ENCODE measurements at places on chromosomes 7 and 10.

- DNase-seq = no peak
These were observed 214.8 kb upstream of the MAGI2 start for GRCh38 chr7:79668292-79668691.

GRCh38 chr10:75297021-75297599 is 61.4 kb upstream of the COMTD1 start:
- no peak for DNase-seq

GRCh38 chr10:15266117-15266516 is 97.6 kb upstream of the NMT2 start:
- no peak for DNase-seq

- DNase-seq = peak; percentile 34
These were observed 166.4 kb downstream of the C7orf25 start for GRCh38 chr7:42745357-42746059.

DNA sequence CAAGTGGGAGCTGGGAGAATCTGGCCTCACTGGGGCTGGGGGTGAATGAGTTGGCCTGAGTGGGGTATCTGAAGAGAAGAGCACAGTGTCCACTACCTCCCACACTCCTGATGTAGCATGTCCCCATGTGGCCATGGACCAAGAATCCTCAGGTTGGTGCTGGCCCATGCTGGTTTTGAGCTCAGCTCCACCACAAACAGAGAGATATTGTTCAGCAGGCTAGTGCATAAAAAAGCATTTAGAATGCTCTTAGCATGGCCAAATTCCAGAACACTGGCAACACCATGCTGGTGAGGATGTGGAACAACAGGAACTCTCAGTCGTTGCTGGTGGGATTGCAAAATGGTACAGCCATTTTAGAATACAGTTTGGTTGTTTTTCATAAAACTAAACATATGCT is 61.4 kb downstream of the FRMPD2 start:
- no peak for DNase-seq

DNA sequence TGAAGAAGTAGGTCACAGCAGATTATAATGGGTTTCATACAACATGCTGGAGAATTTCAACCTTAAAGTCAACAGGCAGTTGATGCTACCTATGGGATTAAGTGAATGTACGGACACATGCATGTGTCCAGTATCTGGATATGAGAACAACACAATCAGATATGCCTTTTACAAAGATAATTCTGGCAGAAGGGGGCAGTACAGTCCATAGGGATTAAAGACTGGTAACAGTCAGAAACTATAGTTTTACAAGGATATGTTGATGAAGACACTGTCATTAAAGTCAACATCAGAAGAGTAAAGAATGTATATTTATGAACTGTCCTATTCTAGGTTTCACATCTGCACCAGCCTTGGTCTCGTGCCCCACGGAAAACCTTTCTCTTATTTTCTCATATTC is 41.5 kb downstream of the ANKMY2 start:
- no peak for DNase-seq

DNA sequence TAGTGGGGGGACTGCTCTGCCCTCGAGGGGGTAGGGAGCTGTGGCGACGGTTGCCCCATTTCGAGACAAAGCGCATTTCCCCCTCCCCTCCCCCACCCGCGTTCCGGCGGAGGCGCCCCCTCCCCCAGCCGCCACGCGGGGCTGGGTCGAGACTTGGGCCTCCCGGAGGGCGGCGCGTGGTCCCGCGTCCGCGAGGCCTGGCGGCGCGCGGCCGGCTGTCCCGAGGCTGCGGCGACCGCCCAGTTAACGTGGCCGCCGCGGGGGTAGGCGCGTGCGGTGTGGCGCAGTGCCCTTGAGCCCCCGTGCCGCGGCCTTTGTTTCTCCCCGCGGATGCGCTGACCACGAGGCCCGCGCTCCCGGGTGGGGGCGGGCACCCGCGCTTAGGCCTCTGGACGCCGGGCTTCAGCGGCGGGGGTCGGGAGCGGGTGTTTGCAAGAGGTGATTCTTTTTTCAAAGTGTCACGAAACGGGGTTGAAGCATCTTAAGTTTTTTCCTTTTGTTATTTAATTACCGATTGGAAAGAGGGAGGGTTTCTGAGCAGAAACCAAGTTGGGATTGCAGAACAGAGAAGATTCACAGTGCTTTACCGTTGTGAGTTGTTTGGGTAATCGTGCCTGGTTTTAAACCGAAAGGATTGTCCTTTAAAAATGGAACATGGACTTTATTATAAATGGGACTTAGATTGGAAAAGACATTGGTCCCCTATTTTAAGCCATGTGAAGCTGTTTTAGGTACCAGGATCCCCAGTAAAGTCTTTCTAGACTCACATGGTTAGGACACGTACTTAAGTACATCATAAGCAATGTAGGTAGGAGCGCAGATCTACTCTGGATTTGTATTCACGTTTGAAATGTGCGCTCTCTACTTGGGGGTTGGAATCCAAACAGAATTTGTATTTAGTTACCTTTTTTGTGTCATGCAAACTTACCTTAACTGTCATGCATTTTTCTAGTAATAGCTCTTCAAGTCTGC is 760 bp downstream of the CBX3 start:
- DNase-seq = peak; percentile 51

GRCh38 chr10:27908231-27908630 is 90.6 kb downstream of the ODAD2 start:
- no peak for DNase-seq

DNA sequence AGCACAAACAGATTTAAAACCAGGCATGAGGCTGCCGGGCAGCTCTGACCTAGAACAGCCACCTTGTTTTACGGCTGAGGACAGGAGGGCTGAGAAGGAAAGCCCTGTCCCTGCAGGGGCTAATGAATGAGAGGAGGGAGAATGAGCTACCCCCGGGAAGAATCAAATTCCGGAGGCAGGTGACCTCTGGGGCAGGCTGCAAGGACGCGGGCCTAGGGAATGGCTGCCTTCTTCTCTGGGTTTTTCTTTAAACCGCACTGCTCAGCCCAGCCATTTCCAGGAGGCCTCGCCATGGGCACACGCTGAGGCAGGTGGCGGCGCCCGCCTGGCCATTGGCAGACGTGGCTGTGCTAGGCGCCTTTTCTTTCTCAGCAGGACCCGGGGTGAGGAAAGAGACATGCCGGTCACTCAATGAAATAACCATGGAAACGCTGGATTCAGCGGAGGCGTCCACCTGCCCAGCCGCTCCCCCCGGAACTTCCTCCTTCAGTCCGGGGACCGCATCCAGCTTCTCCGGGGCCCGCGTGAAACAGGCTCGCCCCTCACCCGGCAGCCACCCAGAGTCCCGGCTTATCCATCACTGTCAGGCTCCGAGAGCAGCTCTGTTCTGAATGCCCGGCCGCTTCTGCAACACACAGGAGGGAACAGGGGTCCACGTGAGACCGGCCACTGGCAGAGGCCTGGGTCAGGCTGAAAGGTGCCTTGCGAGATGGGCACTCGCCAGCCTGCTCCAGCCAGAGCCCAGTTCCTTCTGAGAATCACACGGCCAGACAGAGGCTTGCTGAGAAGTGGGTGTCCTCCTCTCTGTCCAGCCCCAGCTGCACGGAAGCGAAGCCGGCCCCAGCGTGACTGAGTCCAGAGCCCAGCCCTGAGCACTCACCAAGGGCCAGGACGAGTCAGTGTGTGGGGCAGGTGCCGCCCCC is 82.1 kb downstream of the PDGFA start:
- DNase-seq = no peak

DNA sequence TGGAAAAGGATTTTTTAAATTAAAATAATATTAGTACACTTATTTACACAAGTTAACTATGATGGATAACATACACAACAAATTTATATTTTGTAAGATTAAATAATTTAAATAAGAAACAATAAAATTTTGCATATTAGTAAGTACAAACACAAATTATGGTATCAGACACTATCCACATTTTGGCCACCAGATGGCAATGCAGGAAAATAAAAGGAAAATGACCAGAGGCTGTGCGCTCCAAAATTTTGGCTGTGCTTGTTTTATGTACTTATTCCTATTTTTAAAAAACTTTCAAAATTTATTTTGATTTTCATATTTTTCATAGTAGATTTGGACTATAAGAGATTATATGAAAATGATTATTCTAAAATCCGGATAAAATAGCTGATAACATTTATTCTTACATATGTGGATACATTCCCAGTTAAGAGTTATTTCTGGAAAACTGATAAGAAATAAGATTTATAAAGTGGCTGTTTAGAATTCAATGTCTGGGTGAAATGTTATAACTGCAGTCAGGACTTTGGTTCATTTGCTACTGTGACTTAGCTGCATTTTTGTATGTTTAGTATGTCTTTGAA is 274.7 kb upstream of the HGF start:
- no peak for DNase-seq

- DNase-seq = no peak
These were observed 54.2 kb downstream of the RBM33 start for GRCh38 chr7:155698633-155699032.

- no peak for DNase-seq
These were observed 28.8 kb downstream of the XPNPEP1 start for GRCh38 chr10:109894516-109894915.

- DNase-seq = no peak
These were observed 175.8 kb downstream of the TRIL start for GRCh38 chr7:28782362-28782761.

- DNase-seq = no peak
These were observed 51.6 kb upstream of the CREB5 start for GRCh38 chr7:28360739-28361138.

- no peak for DNase-seq
These were observed 138.1 kb upstream of the TCF7L2 start for GRCh38 chr10:112811741-112812551.

GRCh38 chr10:66931949-66932343 is 6.1 kb downstream of the LRRTM3 start:
- DNase-seq = no peak

DNA sequence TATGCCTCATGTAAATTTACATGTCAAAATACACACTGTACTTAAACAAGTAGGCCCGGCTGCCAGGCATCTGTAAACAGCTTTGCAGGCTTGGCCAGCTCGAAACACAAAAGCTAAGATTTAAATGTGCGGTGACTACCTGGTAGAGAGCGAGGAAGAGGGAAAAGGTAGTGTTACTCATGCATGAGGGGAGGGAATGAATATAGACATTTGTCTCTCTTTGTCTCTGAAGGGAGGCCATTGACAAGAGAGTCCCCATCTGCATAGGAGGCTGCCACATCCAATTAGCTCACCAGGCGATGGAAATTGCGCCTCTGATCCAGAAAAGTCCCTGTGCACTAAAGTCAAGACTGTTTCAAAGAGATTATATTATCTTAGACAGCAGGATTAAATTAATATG is 535.8 kb downstream of the PTPRN2 start:
- DNase-seq = no peak

GRCh38 chr10:72243822-72244437 is 27.9 kb upstream of the ASCC1 start:
- DNase-seq = no peak

DNA sequence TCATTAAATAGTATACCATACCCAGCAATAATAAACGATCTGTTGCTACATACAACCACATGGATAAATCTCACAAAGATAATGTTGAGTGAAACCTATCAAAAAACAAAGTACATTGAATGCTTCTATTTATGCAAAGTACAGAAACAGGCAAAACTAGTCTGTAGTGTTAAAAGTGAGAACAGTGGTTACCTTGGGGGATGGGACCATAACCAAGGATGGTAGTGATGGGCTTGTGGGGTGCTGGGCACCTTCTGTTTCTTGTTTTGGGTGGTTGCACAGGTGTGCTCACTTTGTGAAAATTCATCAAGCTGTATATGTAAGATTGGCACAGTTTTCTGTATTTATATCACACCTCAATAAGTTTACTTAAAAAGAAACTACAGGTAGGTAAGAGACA is 105.7 kb downstream of the ATE1 start:
- DNase-seq = no peak

GRCh38 chr7:2452074-2452507 is 24.1 kb downstream of the GRIFIN start:
- no peak for DNase-seq

- DNase-seq = no peak
These were observed 344.5 kb downstream of the RPS24 start for GRCh38 chr10:78378192-78378591.

- no peak for DNase-seq
These were observed 226.7 kb upstream of the NPY start for GRCh38 chr7:24057243-24057642.

DNA sequence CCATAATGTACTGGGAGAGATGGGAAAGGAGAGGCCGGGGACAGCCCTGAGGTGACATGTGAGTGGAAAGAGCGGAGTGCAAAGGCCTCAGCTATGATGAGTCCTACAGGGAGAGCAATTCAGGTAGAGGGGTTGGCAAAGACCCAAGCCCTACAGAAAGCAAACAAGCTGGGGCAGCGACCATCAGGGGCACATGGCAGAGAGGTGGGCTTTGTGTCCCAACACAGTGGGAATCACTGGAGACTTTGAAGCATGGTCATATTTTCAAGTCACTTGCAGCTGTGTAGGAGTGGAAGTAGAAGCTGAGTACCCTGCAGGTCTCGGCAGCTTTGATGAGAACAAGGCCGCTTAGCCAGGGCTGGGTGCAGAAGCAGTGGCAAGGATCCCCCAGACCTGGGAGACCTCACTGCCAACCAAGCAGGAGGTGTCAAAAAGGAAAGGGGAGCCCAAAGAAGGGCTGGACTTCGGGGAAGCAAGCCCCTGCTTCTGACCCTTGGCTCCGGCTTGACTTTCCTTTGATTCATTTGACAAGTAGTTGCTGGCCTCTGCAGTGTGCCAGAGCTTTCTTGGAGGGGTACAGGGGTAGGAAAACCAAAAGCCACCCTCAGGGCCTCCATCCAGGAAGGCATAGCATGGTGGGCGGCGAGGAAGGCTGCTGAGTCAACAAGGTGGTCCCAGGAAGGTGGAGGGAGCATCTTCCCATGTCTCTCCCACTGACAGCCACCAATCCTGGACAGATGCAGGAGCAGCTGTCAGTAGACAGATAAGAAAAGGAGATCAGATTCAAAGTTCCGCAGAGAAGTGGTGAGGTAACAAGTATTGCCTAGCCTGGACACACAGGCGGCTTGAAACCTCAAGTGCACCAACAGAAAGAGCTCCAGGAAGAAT is 1.9 kb upstream of the PGAM2 start:
- no peak for DNase-seq

- no peak for DNase-seq
These were observed 263.1 kb downstream of the ACTR3B start for GRCh38 chr7:153022475-153023193.

- no peak for DNase-seq
These were observed 125.6 kb upstream of the TBX20 start for GRCh38 chr7:35379481-35379880.

- no peak for DNase-seq
These were observed 158.9 kb downstream of the EGFR start for GRCh38 chr7:55177589-55178261.

- no peak for DNase-seq
These were observed 65.0 kb upstream of the FGFR2 start for GRCh38 chr10:121662945-121663917.

- no peak for DNase-seq
These were observed 42.2 kb upstream of the LAMB1 start for GRCh38 chr7:108045154-108045553.

- DNase-seq = no peak
These were observed 64.1 kb upstream of the PDZD8 start for GRCh38 chr10:117439243-117439912.

DNA sequence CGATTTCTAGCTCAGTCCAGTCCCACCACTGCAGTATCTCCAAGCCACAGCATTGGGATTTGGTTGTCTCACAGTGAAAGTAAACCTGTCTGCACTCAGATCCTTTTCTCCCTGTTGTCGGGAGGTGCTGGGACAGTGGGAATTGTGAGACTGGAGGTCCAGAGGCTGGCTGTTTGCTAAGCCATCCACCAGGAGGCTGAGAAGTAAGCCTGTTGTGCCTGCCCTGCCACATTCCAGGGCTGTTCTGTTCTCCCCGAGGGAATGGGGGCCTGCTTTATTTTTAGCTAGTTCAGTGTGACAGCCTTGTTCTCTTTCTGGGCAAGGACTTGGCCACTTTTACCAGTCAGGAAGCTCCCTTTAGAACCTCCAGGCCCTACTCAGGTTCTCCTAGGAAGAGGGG is 54.9 kb downstream of the HK1 start:
- DNase-seq = no peak
